ENCODE measurements at places on chromosomes 12 and 14. TPM values are rescaled to one million over a fixed set of nuclear protein-coding genes. Genes with fewer than 3 reads are reported as not detected.

CCDC91 gene
- 33.4 TPM for total RNA-seq

DNA sequence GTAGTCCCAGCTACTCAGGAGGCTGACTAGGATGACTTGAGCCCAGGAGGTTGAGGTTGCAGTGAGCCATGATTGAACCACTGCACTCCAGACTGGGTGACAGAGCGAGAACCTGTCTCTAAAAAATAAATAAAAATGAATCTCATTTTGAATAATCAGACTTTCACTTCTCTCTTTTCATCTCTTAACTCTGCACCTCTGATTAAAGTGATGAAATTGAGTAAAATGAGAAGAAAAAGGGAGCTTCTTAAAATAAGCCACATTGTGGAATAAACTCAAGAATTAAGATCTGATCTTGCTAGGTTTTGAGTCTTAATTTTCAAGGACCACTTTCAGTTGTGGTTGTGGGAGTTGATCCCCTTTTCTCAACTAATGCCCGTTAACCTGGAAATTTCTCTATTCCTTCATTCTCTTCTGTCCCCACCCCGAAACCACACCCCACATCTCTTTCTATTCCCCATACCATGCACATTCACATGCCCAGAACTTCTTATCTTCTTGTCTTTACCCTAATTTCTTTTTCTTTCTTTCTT, 70.9 kb upstream of the ETV6 start:
- no peak overlapping the region for H3K27ac ChIP-seq
- peaks cover 9% of the 10 kb centered on the region for H3K4me1 ChIP-seq
- no peak overlapping the region for H3K4me3 ChIP-seq
- H3K36me3 ChIP-seq = no peaks in the 10 kb centered on the region

CAPZA3 gene
- not detected for total RNA-seq

DNA sequence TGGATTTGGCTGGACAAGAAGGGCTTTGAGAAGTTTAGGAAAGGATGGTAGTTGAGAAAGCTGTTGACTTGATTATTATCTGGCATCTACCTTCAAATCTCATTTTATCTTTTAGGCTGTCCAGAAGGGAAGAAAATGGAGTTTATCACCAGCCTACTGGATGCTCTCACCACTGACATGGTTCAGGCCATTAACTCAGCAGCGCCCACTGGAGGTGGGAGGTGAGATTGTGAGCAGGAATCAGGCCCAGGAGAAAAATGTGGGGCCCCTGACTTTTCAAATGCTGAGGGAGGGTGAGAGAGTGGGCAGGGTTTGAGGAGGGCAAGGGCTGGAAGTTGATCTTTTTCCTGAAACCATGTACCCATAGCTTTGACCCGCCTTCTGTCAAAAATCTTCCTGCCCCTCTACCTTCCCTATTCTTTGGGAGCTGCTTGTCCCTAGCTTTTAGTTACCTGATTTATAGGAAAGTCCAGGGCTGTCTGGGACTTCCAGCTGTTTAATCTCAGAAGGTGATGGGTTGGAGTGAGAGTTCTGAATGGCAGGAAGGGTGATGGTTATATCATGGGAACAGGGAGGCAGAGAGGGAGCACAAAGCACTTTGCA, 134.2 kb downstream of the SMOC1 start:
- peaks cover 1% of the 10 kb centered on the region for H3K4me1 ChIP-seq
- no peaks in the 10 kb centered on the region for H3K27me3 ChIP-seq
- no peak for DNase-seq
- no peak overlapping the region for H3K4me3 ChIP-seq
- H3K36me3 ChIP-seq = no peaks in the 10 kb centered on the region

DNA sequence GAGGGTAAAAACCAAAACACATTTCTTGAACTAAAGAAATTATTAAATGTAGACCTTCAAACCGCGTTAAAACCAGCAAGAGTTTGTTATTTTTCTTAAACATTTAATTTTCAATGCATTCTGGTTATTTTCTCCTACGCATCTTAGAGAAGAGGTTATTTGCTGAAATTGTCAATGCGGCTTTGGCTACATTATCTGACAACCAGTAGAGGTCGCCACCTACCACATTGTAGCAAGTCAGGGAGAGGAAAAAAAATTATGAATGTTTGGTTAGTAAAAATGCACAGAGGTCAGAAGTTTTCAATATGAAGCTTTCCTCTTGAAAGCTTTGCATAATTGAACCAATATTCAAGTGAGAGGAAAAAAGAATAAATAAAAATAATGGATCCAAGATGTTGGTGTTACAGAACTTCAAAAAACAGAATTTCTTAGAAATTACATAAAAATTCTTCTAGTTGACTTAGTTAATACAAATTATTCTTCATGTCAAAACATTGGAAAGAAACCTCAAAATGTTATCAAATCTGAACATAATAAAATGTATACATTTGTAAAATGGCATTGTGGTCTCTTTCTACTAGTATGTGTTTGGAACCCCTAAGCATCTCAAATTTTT, 159.4 kb upstream of the TMTC2 start:
- H3K36me3 ChIP-seq = no peaks in the 10 kb centered on the region
- no peak overlapping the region for H3K4me3 ChIP-seq
- H3K4me1 ChIP-seq = no peaks in the 10 kb centered on the region
- no peak overlapping the region for H3K27ac ChIP-seq
- no peak for DNase-seq

NUDT14 gene
- 59.1 TPM for total RNA-seq

DNA sequence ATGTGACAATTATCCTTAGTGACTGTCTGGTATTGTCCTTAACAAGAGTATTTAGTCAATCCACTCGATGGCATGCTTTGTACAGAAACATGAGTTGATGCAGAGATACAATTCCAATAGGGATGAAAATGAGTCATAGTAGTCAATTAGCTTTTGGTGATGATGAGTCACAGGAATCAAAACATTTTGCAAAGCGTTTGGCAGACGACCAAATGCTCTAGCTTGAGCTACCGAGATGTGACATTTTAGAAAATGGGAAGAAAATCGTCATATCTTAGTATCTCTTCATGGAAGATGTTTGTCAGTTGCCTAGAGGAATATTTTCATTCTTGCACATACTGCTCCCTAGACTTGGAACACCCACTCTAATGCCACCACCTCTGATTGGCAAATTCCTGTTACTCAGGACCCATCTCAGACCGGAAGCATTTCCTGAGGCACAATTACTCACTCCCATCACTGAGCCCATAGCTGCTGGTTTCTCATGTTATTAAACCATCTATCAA, 95.0 kb downstream of the LMNTD1 start:
- no peaks in the 10 kb centered on the region for H3K36me3 ChIP-seq
- H3K4me1 ChIP-seq = no peaks in the 10 kb centered on the region
- H3K27me3 ChIP-seq = no peaks in the 10 kb centered on the region
- H3K4me3 ChIP-seq = no peak overlapping the region
- DNase-seq = no peak

VWF gene
- 729 TPM for total RNA-seq

KLRB1 gene
- 3.3 TPM for total RNA-seq

ANHX gene
- total RNA-seq = not detected

MFAP5 gene
- 2.8 TPM for total RNA-seq

- H3K4me3 ChIP-seq = no peak overlapping the region
- peak overlapping the region; percentile 70 for H3K27ac ChIP-seq
- H3K27me3 ChIP-seq = no peaks in the 10 kb centered on the region
- peaks cover 74% of the 10 kb centered on the region for H3K4me1 ChIP-seq
- H3K36me3 ChIP-seq = no peaks in the 10 kb centered on the region
These were observed 41.4 kb downstream of the ACTN1 start for GRCh38 chr14:68937471-68938270.

DNA sequence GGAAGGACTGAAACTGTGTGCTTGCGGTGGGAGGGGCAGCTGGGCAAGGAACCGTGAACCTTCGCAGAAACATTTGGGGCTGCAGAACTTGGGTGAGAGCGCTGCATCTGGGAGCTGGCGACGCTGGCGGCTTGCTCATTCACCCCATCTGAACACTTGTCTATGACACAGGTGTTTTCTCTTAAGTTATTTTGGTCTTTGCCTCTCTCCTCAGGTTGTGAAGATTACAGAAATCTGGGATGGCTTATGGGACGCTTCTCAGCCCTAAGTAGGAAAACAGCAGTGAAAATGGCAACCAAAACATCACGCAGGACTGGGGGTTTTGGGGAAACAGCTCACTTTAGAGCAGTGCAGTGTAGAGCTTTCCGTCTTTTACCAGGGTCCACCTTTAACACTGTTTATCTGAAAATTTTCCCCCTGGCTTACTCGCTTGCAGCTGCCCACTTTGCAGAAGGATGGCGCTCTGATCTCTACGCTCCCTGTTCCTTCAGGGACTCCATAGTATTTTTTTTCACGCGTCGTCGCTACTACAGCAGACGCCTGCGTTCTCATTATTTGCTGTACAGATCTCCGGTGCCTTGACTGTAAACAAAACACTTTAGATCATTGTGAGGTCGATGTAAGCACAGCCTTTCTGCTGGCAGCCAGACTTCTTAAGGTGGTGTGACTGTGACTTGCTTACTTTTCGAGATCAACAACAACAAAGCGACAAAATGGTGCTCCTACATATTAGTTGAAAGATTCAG, 2.7 kb upstream of the CDKN1B start:
- DNase-seq = peak; percentile 69
- H3K4me1 ChIP-seq = peaks cover 25% of the 10 kb centered on the region
- peak overlapping the region; percentile 90 for H3K4me3 ChIP-seq
- peak overlapping the region; percentile 99 for H3K27ac ChIP-seq
- H3K36me3 ChIP-seq = peaks cover 8% of the 10 kb centered on the region

- no peaks in the 10 kb centered on the region for H3K4me1 ChIP-seq
- H3K27me3 ChIP-seq = no peaks in the 10 kb centered on the region
- no peaks in the 10 kb centered on the region for H3K36me3 ChIP-seq
- H3K27ac ChIP-seq = no peak overlapping the region
- H3K4me3 ChIP-seq = no peak overlapping the region
These were observed 109.6 kb downstream of the DYRK2 start for GRCh38 chr12:67758119-67758518.

All from upper lobe of right lung (tissue), 1 donor.